Heart left ventricle (tissue), 16 donors: ENCODE measurements at places on chromosomes 7 and 10. TPM values are rescaled to one million over a fixed set of nuclear protein-coding genes. Genes with fewer than 3 reads are reported as not detected.

Gene CXCL12
- total RNA-seq: 108 TPM

DNA sequence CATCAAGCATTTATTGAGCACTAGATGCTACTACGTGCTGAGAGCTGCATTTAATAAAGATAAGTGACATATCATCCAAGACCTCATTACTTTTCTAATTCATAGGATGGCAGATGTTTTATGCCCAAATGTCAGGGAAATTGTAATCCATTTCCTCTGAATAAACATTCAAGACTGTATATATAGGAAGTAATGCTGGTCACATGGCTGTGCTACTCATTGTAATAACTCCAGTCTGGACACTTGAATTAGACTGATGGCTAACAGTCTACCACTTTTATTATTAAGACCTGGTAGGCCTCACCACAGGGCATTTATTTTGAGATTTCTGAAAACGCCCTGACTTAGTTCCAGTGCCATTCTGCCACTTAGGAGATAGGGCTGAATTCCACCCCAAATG lies 36.6 kb downstream of the PIK3AP1 start:
- no peaks in the 10 kb centered on the region for H3K4me1 ChIP-seq
- no peak overlapping the region for H3K27ac ChIP-seq
- no peak overlapping the region for H3K4me3 ChIP-seq
- no peaks in the 10 kb centered on the region for H3K36me3 ChIP-seq
- H3K27me3 ChIP-seq: no peaks in the 10 kb centered on the region

GRCh38 chr7:57201895-57202210 lies 69.6 kb upstream of the ZNF479 start:
- H3K4me3 ChIP-seq: no peak overlapping the region
- no peak overlapping the region for H3K27ac ChIP-seq
- no peaks in the 10 kb centered on the region for H3K27me3 ChIP-seq
- no peaks in the 10 kb centered on the region for H3K4me1 ChIP-seq
- H3K36me3 ChIP-seq: no peaks in the 10 kb centered on the region

DNA sequence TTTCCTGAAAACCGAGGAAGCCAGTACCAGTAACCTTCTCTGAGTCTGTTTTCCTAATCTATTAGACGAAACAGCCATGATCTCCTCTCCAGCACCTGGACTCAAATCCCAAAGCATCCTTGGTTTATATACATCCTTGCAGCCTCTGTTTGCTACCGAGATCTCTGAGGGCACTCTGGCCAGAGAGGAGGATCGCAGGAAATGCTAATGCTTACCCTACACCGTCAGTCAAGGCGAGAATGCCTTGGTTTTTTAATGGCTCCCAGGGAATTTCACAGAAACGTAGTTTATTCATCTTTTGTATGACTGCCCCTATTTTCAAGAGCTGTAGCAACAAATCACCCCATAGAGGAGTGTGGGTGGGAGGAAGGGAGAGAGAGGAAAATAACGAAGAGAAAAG lies 91.5 kb upstream of the CALN1 start:
- no peaks in the 10 kb centered on the region for H3K36me3 ChIP-seq
- no peaks in the 10 kb centered on the region for H3K4me1 ChIP-seq
- DNase-seq: no peak
- no peak overlapping the region for H3K4me3 ChIP-seq
- H3K27me3 ChIP-seq: no peaks in the 10 kb centered on the region

GRCh38 chr7:11775401-11775800 lies 56.6 kb downstream of the THSD7A start:
- H3K27me3 ChIP-seq: no peaks in the 10 kb centered on the region
- DNase-seq: no peak
- no peaks in the 10 kb centered on the region for H3K36me3 ChIP-seq
- no peak overlapping the region for H3K4me3 ChIP-seq
- no peak overlapping the region for H3K27ac ChIP-seq
- peaks cover 5% of the 10 kb centered on the region for H3K4me1 ChIP-seq

DNA sequence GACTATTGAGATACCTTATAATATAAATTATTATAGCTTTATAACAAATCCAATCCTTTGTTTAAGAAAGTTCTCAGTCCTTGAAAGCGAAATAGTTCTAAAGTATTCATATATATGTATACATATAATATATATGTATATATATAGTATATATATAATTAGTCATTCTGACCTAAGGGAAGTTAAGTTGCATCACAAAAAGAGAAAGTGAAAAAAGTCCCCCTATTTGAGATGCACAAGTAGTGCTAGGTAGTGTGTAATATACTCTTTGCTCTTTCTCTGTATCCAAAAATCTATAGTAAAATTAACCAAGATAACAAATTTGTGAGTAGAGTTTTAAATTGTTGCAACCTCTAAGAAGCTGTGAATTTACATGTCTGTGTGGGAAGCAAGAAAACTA lies 13.3 kb upstream of the IFIT1B start:
- H3K27ac ChIP-seq: no peak overlapping the region
- DNase-seq: no peak
- no peaks in the 10 kb centered on the region for H3K27me3 ChIP-seq
- H3K4me1 ChIP-seq: peaks cover 11% of the 10 kb centered on the region

- no peaks in the 10 kb centered on the region for H3K27me3 ChIP-seq
- peak overlapping the region; percentile 43 for H3K27ac ChIP-seq
- no peaks in the 10 kb centered on the region for H3K36me3 ChIP-seq
These were observed 234.6 kb downstream of the DIP2C start for GRCh38 chr10:454860-455259.

DNA sequence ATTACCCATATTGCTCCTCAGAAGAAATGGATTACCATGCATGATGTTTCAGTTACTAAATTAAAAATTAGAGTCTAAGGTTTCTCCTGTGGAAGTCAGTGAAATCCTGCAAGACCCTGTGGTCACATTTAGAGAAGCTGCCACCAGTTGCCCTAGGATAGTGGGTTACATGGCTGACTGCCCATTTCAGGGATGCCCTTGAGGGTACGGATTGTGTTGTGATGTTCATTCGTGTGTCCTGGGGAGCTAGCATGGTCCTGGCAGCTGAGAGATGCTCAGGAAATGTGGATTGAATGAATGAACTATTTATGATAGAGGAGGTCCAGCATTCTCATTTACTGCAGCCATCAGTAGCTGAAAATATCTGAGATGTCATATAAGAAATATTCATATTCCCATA lies 55.1 kb downstream of the TMEM178B start:
- H3K4me3 ChIP-seq: no peak overlapping the region
- DNase-seq: no peak
- no peaks in the 10 kb centered on the region for H3K4me1 ChIP-seq
- H3K27me3 ChIP-seq: no peaks in the 10 kb centered on the region
- H3K36me3 ChIP-seq: no peaks in the 10 kb centered on the region
- H3K27ac ChIP-seq: no peak overlapping the region

GRCh38 chr10:62681211-62681940 lies 123.1 kb upstream of the ADO start:
- no peaks in the 10 kb centered on the region for H3K36me3 ChIP-seq
- H3K27ac ChIP-seq: no peak overlapping the region

GRCh38 chr10:49001870-49002672 lies 62.4 kb upstream of the LRRC18 start:
- H3K4me3 ChIP-seq: no peak overlapping the region
- H3K36me3 ChIP-seq: no peaks in the 10 kb centered on the region
- peaks cover 13% of the 10 kb centered on the region for H3K4me1 ChIP-seq
- H3K27ac ChIP-seq: peak overlapping the region; percentile 76
- H3K27me3 ChIP-seq: no peaks in the 10 kb centered on the region
- DNase-seq: peak; percentile 78
